ENCODE measurements at places on chromosomes 3 and 15.
A peak's percentile ranks its signal among the peaks of the same experiment; 100 is the strongest.

DNA sequence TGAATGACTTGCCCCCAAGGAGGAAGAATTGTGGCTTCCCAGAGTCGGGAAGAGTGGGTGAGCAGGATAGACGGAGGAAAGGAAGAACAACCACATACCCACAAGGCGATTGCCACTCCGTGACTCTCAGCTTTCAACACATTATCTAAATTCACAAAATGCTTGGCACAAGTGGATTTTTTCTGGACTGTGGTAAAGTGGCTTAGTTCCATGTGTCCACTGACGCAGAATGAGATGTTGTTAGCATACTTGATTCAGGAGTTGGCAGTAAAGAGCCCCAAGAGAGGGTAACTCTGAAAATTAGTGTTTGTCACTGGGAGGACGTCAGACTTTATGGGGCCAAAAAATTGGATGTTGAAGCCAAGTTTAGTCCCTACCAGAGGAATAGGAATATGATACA is 198.8 kb upstream of the CTNNB1 start:
- no peak for DNase-seq

DNA sequence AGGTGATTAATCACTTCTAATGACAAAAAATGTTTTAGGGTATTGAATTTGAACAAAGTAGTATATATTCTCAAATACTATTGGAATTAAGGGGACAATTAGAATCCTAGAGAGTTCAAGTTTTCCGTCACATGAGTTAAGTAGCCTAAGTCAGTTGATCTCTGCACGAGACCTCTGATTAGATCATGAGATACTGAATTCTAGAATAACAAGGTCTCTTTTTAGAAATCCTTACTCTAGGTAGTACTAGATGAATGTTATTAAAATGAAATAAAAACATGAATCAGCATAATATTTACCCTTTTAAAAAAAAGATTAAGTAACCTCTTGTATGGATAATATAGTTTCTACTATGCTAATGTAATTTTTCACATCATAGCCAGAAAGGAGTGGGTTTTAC is 43.4 kb downstream of the MYO5A start:
- DNase-seq = no peak

GRCh38 chr3:114111060-114111770 is 54.7 kb downstream of the QTRT2 start:
- no peak for DNase-seq

DNA sequence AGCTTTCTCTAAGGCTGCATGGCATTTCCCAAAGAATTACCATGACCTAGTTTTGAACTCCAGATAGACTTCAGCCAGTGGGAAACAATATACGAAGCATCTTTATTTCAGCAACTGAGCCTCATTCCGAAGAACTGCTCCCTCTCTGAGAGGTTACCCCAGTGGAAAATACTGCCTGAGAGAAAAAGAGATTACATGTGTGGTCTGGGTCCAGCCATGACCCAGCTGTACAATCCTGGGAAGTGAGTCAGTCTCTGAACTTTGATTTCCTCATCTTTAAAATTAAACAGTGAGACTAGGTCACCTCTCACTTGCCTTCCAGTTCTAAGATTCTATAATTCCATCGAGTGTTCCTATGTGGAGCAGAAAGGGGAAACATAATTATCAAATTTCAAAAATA is 42.4 kb downstream of the TNIK start:
- DNase-seq = no peak

DNA sequence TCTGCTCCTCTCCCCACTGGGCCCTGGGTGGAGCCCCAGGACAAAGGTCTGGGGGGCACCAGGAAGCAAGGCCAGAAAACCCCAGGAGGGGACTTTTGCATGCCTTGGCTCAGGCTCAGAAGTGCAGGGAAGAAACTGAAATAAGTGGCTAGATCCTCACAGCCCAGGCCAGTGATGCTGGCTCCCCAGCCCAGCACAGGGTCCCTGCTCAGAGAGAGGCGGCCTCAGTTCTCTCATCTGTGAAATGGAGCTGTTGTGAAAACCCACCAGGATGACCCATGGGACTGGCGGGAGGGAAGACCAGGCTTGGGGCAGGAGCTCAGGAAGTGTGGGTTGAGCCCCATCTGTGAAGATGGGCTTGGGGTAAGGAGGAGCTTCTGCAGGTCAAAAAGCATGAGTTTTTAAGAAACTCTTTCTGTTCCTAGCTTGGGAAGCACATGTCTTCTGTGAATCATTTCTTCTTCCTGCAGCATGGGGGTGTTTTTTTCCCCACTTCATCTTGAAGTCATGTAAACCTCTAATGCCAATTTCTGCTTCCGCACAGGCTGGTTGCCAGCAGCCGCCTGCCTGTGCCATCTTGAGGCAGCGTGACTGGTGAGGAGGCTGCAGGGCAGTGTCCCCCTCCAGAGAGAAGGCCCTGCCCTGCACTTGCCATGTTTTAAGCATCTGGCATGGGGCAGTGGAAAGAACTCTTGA is 118.6 kb downstream of the SMAD6 start:
- DNase-seq = no peak

DNA sequence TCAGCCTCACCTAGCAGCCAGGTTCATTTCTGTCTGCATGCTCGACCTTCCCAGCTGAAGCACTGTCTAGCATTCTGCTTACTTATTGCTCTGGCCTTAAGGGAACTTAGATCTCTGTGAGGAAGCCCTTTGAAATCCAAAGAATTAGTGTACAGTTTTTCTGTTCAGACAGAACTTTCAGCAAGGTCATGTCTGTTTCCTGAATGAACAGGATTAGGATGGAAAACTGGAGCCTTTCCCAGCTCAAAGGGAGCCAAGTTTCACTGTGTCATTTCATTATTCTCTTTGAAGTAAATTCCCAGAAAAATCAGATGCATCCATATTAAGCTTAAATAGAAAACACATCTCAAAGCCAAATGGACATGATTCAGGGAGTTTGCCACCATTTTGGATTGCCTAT is 457.3 kb upstream of the KCNMB2 start:
- DNase-seq = no peak

- peak; percentile 7 for DNase-seq
These were observed 1.7 kb downstream of the P2RY14 start for GRCh38 chr3:151276687-151277042.

DNA sequence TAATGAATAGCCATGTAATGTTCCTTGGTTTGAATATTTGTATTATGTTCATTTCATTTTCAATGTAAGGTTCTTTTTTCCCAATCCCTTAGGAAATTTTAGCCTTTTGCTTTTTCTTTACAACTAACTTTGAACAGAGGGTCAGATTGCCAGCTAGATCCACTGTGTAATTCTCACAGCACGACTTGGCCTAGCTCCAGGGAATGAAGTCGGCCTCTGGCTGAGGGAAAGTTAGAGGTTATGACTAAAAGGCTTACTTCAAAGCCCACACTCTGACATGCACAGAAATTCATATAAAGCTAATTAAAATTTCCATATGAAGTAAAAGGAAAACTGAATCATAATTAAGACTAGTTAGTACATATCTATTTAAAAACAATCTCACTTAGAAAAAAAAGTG is 38.7 kb downstream of the ROBO1 start:
- DNase-seq = no peak

- no peak for DNase-seq
These were observed 6.7 kb upstream of the CALML4 start for GRCh38 chr15:68211656-68212320.

- DNase-seq = no peak
These were observed 72.4 kb downstream of the CRYGS start for GRCh38 chr3:186471771-186472170.

DNA sequence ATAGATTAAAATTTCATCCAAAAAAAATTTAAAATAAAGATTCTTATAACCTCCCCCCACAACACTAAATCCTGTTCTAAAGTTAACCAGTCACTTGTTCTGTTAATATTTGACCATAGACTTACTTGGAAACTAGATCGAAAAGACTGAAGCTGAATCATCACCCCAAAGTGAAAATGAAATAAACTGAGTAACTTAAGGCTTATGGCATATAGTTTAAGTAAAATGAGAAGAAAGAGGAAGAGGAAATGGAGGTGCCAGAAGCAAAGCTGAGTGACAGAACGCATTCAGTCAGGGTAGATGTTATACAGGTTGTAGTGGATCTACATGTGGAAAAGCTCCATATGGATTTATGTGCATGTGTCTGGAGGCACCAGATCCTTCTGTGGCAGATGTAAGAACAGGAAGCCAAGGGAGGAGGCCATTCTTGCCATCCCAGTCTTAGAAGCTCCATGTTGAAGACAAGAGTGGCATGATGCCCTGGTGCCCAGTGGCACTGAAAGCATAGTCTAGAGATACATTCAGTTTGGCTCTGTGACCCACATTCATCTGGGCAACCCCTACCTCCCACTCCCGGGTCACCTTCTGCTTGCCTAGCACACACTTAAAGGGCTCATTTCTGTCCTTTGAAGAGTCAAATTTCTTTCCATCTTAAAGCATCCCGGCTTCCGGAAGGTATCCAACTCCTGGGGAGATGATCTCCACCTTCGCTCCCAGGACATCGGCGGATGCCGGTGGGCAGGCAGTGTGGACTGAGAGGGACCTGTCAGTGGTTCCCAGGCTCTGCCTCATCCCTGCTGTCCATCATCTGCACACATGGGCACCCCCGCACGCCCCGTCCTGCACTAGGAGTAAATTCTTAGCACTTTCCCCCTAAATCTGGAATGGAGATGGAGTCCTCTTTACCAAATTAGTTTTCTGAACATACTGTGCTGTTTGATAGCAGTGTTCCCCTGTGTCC is 90.8 kb downstream of the NEO1 start:
- DNase-seq = no peak

- no peak for DNase-seq
These were observed 10.4 kb upstream of the KCNAB1 start for GRCh38 chr3:156109989-156110388.

DNA sequence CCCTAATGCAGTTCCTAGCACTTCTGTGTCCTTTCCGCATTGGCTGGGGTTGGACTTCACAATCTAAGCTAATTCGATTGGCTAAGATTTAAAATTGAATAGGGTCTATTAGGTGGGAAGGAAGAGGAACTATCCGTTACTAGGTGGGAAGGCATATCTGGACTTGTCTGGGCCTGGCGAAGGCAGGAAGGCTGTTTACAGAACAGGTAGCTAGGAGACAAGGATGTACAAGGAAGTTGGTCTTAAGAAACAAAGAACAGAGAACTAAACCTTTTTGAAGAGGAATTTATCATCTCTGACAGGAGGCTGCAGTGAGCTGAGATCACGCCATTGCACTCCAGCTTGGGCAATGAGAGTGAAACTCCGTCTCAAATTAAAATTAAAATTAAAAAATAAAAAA is 17.3 kb upstream of the ATG7 start:
- no peak for DNase-seq

- DNase-seq = no peak
These were observed 32.3 kb upstream of the CFAP20DC start for GRCh38 chr3:59082106-59082505.

DNA sequence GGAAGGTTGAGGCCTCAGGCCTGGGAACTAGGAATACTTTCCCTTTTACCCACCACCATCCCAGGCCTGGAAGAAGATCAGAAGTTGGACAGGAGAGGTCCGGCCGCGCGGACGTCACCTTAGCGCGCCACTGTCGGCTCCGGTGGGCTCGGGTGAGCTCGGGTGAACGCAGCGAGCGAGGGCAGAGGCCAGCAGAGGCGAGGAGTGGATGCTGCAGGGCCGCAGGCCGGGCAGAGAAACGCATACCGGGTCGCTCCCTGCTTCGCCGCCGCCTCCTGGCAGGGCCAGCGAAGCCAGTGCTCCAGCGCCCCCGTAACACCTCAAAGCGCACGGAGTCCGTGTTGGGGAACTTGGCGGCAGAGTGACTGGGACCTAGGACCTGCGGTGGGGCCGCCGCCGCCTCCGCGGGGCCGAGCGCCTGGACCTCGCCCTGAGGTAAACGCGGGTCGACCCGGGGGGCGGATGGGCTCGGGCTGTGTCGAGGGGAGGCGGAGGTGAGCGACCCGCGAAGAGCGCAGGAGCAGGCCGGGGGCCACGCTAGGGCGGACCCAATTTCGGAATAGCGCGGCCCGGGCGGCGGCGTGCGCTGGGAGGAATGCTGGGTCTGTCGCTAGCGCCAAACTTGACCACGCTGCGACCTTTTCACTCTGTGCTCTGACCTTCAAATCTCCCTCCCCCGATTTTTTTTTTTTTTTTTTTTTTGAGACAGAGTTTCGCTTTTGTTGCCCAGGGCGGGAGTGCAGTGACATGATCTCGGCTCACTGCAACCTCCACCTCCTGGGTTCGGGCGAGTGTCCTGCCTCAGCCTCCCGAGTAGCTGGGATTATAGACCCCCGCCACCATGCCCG is 1.6 kb downstream of the CYP11A1 start:
- peak; percentile 16 for DNase-seq

- DNase-seq = peak; percentile 8
These were observed 16.2 kb upstream of the XIRP1 start for GRCh38 chr3:39208463-39209055.

GRCh38 chr3:36259580-36259979 is 120.7 kb upstream of the STAC start:
- DNase-seq = no peak

GRCh38 chr3:155553780-155554179 is 191.1 kb downstream of the PLCH1 start:
- no peak for DNase-seq

DNA sequence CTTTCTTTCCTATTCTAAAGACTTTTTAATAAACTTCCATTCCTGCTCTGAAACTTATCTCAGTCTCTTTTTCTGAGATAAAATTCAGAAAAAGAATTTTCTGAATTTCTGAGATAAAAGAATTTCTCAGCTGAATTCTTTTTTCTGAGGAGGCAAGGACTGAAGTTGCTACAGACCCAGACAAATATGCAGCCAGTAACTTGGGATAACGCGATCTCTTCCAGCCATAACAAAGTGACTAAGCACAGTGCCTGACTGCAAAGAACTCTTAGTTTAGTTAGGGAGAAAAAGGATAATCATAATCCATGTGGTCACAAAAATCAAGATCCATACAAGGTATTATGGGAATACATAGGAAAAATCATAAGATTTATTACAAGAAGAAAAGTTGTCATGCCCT is 222.0 kb upstream of the GAP43 start:
- DNase-seq = no peak
